ENCODE measurements at places on chromosomes 7 and 10. TPM values are rescaled to one million over a fixed set of nuclear protein-coding genes. Genes with fewer than 3 reads are reported as not detected.

GRCh38 chr10:102449321-102450123 is 1.8 kb downstream of the C10orf95 start:
- DNase-seq: peak; percentile 86

DNA sequence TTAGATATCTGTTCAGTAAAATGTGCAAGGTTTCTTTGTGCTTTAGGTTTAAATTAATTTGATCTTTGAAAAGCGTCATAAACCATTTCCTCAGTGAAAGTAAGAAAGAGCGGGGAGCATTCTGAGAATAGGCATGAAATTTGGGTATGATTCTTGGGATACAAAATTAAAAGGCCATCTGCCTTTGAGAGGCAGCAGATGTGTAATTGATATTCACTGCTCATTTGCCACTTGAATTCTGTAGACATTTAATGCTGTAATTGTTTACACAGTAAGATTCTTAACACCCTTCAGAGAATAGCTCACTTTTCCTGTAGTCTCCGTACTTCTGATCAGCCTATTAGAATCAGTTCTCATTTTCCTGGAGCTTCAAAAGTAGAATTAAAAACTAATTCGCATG is 18.7 kb downstream of the FRMD4A start:
- DNase-seq: no peak

- no peak for DNase-seq
These were observed 31.3 kb downstream of the GNAT3 start for GRCh38 chr7:80480566-80480965.

GRCh38 chr10:124185084-124185483 is 91.7 kb upstream of the CHST15 start:
- no peak for DNase-seq

DNA sequence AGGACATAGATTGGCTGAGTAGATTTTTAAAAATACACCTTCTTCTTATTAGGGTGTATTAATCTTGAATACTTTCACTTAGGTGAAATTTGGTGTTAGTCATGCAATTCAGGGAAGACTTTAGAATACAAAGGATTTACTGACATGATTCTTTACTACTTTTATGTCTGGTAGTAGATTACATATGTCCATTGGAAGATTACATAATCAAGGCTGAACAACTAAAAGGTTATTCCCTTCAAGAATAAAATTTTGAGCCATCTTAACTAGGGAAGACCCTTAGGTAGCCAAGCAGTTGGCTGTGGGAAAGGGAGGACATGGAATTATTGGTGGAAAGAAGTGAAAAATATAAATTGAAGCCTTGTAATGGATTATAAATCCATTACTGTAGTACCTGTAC is 165.0 kb downstream of the ITGB1 start:
- no peak for DNase-seq

GRCh38 chr7:95433952-95434556 is 774 bp downstream of the PON2 start:
- no peak for DNase-seq

- DNase-seq: peak; percentile 64
These were observed at the start of the genes DYDC1 and DYDC2 for GRCh38 chr10:80356563-80356988. Gene DYDC1, minus strand, starts transcription at chr10:80356755. Its CDS starts 4,154 bp downstream, at chr10:80352601. Gene DYDC2, plus strand, starts transcription at chr10:80356781. Its CDS starts 5,663 bp downstream, at chr10:80362444.

DNA sequence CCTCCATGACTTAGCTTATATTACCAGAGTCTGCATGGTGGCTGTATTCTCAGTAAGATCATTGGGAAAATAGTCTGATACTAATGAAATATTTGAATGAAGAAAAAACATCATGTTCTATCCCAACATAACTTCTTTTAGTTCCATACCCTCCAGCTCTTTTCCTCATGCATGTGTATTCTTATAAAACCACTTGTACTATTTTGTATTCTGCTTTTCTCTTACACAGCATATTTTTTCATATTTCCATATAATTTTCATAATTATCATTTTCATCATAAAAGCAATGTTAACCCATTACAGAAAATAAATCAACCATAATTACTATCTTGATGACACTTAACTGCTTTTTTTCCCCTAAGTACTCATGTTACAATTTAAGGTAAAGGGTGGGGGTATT is 371.2 kb upstream of the LRGUK start:
- no peak for DNase-seq

- no peak for DNase-seq
These were observed 164.6 kb downstream of the PKD1L1 start for GRCh38 chr7:47783456-47784223.

- no peak for DNase-seq
These were observed 4.7 kb upstream of the OPN4 start for GRCh38 chr10:86649471-86650150.

- no peak for DNase-seq
These were observed 95.0 kb upstream of the AGBL3 start for GRCh38 chr7:134891262-134891695.

TRIM56 gene
- 44.5 TPM for total RNA-seq

BMPR1A gene
- total RNA-seq: 7.0 TPM

THNSL1 gene
- 4.2 TPM for total RNA-seq

FAM131B gene
- total RNA-seq: 3.1 TPM

NPC1L1 gene
- total RNA-seq: 0.25 TPM
